ENCODE measurements at places on chromosomes 3 and 15.
A peak's percentile ranks its signal among the peaks of the same experiment; 100 is the strongest.

GRCh38 chr15:101045236-101045646 is 126.1 kb downstream of the LRRK1 start:
- DNase-seq = peak; percentile 8

- no peak for DNase-seq
Observed at GRCh38 chr3:145716519-145716918, 444.5 kb downstream of the PLOD2 start.

DNA sequence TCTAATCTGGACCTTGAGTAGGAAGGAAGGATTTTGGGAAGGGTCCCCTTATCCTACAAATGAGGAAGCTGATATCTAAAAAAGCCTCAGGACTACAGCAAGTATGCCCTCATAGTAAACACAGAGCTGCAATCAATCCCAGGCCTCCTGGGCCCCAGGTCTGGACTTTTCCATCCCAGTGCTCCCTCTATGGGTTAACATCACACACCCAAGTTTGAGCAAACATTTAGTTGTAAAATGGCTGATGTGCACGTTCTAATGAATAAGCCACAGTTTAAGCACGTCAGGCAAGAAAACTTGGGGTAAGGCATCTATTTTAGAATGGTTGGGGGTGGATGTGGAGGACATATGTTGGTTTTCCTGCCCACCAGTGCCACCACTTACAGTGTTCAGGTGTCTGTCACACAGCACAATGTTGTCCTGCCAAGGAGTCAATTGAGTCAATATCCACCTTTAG is 44.3 kb upstream of the UBE2E1 start:
- DNase-seq = no peak

- DNase-seq = no peak
Observed at GRCh38 chr15:57735431-57735830, 28.9 kb downstream of the POLR2M start.

DNA sequence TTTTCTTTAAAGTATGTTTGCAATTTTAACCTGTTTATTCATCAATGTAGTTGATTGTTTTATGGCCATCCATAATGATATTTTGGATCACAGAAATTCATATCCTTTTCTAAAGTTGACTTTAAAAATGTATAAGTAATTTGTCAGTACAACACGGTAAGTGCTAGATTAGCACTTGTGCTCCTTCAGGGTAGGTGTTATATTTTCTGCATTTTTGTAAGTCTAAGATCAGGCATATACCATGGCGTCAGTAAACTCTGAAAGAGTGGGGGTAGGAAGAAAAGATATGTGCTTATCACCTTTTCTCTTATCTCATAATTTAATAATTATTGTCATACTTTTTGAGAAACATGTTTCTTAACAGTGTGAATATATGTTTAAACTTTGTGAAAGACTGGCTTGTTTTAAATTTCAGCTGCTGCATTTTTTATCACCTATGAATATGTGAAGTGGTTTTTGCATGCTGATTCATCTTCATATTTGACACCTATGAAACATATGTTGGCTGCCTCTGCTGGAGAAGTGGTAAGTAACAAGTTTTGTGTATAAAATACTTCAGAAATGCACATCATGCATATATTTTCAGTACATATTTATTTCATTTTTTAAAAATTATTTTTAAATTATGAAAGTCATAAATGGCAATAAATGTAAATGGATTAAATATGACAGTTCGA is 22.1 kb downstream of the SLC25A26 start:
- DNase-seq = no peak

Data from stimulated activated CD4-positive, alpha-beta T cell treated with anti-CD3 and anti-CD28 coated beads, Interleukin-2, amount 100 ng/mL, for 24 hours (primary cell).